ENCODE measurements at places on chromosomes 3 and 15. TPM values are rescaled to one million over a fixed set of nuclear protein-coding genes. Genes with fewer than 3 reads are reported as not detected.

The EBLN2 gene
- 7.3 TPM for total RNA-seq

The C3orf22 gene
- total RNA-seq: not detected

The UBA5 gene
- total RNA-seq: 40.9 TPM

The PLSCR4 gene
- total RNA-seq: 81.5 TPM

The GBE1 gene
- total RNA-seq: 110 TPM

The TMEM39A gene
- 53.0 TPM for total RNA-seq

The SLC38A3 gene
- total RNA-seq: 0.65 TPM

The SCN11A gene
- not detected for total RNA-seq

The LRRIQ4 gene
- total RNA-seq: not detected

The MUC4 gene
- not detected for total RNA-seq

The TJP1 gene
- total RNA-seq: 128 TPM

The LEKR1 gene
- 0.21 TPM for total RNA-seq

The TNFSF10 gene
- 18.5 TPM for total RNA-seq

The SLC9C1 gene
- total RNA-seq: 0.09 TPM

The ZNF80 gene
- total RNA-seq: not detected

The COX5A gene
- 220 TPM for total RNA-seq

The SEC11A gene
- total RNA-seq: 204 TPM

The SLC15A2 gene
- 0.60 TPM for total RNA-seq

The DUOX2 gene
- not detected for total RNA-seq

The MCF2L2 gene
- 1.1 TPM for total RNA-seq

The GATM gene
- 0.60 TPM for total RNA-seq

The GOLGA6L4 gene
- 7.5 TPM for total RNA-seq

The PLSCR2 gene
- not detected for total RNA-seq

The PRR20G gene
- total RNA-seq: not detected

The ARHGAP11A gene
- total RNA-seq: 82.3 TPM

The AADACL2 gene
- not detected for total RNA-seq

The RUVBL1 gene
- 57.0 TPM for total RNA-seq

The SEMA4B gene
- 7.1 TPM for total RNA-seq

The ZNF385D gene
- not detected for total RNA-seq

The FRMD5 gene
- 18.2 TPM for total RNA-seq

The GNAT1 gene
- total RNA-seq: 0.78 TPM

The SCAANT1 gene
- not detected for total RNA-seq

Measured in endothelial cell of umbilical vein (primary cell).